Activated naive CD4-positive, alpha-beta T cell treated with anti-CD3 and anti-CD28 coated beads, Interleukin-2, amount 50 U/mL, for 16 hours (primary cell): ENCODE measurements at places on chromosomes 1 and 21.

- DNase-seq, result no peak
Observed at GRCh38 chr1:2632051-2632430, 775 bp downstream of the MMEL1 start.

DNA sequence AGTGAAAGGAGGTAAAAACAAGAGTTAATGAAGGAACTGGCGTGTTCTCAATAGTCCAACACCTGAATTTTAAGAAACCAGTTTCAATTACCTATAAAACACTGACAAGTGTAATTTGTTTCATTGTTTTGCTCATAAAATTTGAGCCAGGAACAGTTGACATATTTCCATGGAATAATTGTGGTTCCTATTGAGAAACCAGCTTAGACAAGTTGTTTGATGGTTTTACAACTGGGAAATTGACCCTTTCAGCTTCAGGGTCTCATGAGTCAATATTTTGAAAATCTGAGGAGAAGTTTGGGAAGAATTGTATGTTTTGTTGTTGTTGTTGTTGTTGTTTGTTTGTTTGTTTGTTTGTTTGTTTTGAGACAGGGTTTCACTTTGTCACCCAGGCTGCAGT, 69.1 kb upstream of the GADD45A start:
- no peak for DNase-seq

DNA sequence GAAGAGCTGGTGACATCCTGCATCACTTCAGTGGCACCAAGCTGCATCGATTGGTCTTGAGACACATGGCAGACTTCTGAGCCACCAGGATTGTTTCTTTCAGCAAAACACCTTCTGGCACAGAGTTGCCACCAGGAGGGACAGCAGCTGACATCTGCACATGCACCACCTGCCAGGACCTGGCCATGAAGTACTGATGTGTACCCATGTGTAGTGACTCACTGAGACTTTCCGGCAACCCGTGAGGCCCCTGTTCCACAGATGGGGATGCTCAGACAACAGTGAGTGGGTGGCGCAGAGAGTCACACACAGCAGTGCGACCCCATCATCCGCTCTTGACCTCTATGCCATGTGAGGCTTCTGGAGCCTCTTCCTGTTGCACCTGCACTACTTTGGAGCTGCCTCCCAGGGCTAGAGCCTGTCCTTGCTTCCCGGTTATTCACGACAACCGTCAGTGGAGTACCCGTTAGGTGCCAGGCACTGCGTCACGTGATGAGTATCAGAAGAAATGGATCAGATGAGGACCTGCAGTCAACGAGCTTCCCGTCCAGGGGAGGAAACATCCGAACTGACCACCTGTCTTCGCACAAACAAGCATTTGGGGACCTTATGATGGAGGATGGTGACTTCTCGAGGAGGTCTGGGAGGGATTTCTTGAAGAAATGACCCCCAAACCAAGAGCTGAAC, 80.5 kb upstream of the VAMP3 start:
- no peak for DNase-seq

GRCh38 chr1:77126307-77126706, 92.9 kb downstream of the PIGK start:
- DNase-seq, result no peak

GRCh38 chr1:229597877-229598276, 28.0 kb downstream of the TAF5L start:
- DNase-seq, result no peak

DNA sequence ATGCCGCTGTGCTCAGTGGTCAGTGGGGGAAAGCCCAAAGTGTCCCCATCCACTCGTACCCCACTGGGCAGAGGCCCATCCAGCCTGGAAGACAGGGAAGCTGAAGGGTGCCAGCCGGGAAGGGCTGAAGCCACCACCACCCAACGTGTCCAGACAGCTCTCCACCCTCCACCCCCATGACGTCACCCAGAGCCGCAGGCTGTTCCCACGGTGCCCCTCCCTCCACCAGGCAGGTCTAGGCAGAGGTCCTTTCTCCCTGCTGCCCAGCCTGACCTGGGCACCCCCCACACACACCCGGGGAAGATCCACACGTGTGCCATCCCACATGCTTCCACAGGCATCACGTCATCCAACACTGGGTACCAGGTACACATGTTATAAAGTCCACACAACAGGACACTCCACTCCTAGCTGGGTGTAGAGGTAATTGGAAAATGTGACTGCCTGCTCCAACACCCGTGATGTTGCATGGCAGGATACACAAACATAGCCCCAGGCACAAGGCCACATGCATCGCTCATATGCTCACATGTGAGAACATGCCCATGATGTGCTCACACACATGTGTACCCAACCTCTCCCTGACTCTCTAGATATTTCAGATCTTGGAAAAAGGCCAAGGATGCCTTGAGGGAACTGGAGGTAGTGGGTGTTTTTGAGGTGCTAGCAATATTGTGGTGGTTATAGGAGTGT, 5.1 kb upstream of the ARHGAP30 start:
- DNase-seq, result no peak

DNA sequence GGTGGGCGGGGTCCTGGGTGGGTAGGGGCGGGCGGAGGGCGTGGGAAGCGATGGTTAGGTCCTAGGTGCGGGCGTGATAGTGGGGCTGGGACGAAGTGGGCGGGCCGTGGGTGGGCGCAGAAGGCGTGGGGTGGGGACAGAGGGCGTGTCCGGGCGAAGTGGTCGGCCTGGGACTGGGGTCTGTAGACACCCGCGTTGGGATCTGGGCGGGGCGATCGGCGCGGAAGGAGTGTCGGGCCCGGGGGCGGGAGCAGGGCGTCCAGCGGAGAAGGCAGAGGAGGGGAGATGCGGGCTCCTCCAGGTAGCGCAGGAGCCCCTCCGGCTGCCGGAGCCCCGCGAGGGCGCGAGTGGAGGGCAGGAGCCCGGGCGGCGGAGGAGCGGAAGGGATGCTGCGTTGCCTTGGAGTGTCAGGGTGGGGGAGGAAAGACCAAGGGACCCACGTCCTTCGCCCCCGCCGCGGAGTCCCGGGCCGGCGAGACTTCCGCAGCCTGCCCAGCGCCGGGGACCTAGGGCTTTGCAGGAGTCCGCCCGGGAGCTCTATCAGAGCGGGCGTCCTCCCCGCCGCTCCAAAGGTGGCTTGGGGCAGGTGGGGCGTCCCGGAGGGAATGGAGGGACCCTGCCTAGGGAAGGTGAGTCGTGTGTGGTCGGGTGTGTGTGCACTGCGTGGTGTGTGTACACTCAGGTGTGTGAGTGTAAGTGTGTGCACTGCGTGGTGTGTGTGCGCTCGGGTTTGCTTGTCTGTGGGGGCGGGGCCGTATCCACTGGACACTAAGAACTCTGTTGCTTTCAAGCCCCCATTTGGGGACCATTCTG, 27.0 kb upstream of the PRSS38 start:
- DNase-seq, result peak; percentile 67

DNA sequence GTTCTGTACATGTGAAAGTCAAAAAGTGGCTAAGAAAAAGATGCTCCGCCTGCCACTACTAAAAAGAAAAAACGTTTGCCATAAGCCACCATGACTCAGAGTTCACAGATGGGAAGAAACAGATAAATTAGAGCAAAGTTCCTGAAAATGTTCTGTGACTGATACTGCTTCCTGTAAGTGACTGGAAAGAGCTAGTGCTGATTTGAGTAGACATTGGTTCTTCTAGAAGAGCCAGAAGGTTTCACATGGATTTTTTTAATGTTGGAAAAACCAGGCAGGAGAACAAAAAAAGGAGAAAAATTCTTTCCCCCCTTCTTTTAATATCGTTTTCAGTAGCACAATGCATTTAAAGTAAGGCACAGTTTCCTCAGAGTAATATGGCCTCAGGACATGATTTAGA, 221.4 kb downstream of the HLX start:
- no peak for DNase-seq

DNA sequence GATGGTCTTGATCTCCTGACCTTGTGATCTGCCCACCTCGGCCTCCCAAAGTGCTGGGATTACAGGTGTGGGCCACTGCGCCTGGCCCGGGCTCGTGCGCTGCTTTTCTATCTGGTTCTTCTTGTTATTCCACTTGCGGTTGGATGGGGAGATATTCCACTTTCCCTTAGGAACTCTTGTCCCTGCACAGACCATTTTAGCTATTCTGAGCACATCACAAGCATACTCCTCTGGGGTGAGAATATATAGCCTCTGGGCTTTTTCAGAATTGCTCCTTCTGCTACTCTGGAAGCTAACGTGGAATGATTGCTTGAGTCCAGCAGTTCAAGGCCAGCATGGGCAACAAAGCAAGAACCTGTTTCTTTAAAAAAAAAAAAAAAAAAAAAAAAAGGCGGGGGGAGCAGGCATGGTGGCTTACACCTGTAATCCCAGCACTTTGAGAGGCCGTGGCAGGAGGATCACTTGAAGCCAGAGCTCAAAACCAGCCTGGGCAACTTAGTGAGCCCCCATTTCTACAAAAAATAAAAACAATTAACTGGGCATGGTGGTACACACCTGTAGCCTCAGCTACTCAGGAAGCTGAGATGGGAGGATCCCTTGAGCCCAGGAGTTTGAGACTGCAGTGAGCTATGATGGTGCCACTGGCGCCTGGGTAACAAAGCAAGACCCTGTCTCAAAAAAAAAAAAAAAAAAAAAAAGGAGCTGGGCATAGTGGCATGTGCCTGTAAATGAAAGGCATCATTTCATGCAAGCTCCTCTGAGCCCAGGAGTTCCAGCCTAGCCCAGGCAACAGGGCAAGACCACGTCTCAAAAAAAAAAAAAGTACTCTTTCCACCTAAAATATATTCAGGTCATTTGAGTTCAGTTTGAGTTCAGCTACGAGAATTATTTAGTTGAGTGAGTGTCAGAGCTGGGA, 11.8 kb upstream of the PGD start:
- no peak for DNase-seq

DNA sequence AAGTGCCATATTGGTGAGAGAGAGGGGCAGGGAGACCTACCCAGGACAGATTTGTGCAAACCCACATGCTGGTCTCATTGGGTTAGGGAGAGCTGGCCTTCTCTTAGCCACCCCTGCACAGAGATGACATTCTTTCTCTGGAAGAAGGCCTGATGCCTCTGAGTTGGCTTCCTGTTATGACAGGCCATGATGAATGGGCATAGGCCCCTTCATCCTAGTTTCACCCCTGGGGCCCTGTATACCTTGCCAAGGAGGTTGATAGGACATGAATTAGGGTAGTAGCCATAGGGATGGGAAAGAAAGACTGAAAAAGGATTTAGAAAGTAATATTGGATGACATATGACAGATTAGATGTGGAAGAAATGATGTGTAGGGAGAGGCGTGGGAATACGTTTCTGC, 46.6 kb downstream of the TENT5C start:
- DNase-seq, result no peak

- DNase-seq, result no peak
Observed at GRCh38 chr1:196372896-196373536, 235.2 kb downstream of the KCNT2 start.

DNA sequence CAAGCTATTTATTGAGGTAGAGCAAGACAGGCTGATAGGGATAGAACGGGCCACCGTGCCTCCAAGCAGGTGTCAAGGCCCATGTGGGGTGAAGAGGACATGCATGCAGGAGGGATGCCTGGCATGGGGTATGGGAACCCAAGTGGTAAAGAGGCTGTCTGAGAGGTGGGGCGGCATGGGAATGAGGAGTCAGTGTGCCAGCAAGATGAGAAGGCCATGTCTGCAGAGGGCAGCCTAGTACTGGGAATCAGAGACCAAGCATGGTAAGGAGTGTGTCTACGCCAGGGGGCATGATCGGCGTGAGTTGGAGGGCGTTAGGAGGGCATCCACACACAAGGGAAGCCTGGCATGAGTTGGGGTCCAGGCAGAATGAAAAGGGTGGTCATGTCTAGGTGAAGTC, 303.7 kb upstream of the PLD5 start:
- DNase-seq, result no peak

DNA sequence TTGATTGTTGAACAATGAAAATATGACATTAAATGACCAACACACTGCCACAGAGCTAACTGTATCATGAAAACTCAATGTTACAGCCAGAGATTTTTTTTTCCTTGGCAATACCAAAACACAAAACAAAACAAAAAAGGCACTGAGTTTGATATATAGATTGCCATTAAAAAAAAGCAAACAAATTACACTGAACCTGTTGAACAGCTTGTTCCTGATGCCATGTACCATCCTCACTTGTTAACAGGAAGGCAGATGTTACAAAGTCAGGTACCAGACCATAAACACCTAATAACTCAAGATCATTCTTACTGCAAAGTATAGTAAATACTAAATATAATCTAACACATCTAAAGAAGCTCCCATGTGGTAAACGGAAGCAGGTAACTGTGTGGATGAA, 75.2 kb downstream of the ZNF644 start:
- DNase-seq, result no peak

DNA sequence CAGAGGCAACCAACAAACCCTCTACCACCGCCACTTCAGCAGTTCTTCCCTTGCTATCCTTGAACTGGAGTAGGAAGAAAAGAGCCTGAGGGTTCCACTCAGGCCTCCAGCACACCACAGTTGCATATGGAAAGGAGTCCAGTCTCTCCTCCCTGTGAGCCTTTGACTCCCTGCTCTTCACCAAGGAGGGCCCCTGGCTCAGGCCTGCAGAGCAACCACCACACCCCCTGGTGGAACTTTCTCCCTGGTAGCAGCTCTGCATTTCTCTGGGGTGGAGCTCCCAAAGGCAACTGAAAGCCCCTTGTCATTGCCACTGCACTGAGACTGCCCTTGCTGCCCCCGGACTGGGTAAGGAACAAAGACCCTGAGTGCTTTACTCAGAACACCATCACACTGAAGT, 1021.5 kb upstream of the ADGRL2 start:
- no peak for DNase-seq

DNA sequence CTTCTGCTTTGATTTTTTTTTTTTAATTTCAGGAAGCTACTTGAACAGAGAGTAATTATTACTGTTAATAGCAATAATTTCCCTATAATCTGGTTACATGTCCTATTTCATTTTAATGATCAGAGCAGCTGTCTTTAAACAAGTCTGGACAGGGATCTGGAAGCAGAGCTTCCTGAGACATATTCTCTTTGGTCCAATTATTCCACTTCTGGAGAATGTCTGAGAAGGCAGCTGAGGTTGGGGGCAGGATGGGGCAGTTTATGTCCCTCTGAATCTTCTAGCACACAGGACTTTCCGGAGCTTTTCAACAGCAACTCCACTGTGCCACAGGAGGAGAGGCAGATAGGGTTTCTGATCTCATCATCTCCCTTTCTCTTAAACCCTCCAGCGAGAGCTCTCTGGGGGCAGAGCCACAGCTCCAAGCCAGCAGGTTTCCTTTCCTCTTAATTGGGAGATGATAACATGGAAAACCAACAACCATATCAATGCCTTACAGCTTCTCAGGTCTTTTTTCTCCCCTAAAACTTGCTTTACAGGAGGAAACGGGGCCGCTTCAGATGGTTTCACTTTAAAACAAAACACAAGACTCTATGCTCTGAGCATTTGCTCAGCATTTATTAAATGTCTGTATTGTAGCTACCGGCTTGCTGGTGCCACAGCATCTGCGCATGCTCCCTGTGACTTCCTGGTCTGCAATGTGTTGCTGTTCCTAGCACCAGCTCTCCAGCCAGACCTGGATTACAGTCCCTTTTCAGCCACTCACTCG, 425.7 kb upstream of the USP24 start:
- peak; percentile 39 for DNase-seq

- no peak for DNase-seq
Observed at GRCh38 chr1:183180634-183181056, 5.4 kb upstream of the LAMC2 start.
